OCI-LY7 (cell line): ENCODE measurements at places on chromosomes 6 and 20.

GRCh38 chr20:10060226-10060625, 25.4 kb downstream of the ANKEF1 start:
- DNase-seq, result peak; percentile 71

DNA sequence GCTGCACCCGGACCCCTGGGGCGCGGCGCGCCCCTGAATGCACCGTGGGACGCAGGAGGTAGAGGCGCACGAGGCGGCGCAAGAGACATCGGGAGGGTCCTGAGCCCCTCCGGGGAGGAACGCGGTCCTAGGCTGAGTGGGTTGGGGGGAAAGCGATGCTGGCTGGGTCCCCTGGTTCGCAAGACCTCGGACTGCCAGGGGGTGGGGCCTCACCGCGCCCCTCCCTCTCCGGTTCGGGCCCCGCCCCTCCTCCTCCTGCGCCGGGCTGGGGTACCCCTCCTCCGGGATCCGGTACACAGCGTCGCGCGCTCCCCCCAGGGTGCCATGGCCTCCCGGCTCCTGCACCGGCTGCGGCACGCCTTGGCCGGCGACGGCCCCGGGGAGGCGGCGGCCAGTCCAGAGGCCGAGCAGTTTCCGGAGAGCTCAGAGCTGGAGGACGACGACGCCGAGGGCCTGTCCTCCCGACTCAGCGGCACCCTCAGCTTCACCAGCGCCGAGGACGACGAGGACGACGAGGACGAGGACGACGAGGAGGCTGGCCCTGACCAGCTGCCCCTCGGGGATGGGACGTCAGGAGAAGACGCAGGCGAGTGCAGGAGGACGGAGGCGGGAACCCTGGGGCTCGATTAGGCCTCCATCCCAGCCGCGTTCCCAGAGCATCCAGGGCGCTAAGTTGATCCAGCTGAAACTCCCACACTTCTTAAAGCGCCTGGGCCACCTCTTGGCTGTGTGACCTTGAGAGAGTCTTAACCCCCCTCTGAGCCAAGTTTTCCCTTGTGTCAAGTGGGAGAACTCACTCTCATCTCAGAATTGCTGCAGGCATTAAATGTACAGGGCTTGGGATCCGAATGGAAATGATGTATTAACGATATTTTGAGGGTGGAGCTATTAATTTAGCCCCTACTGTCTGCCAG, 541 bp downstream of the SNX21 start:
- DNase-seq, result no peak

- peak; percentile 85 for DNase-seq
Measured at GRCh38 chr20:33993576-33994221, at the start of gene RALY. Gene RALY, plus strand, starts transcription at chr20:33993911. Its CDS starts 78,164 bp downstream, at chr20:34072075.

DNA sequence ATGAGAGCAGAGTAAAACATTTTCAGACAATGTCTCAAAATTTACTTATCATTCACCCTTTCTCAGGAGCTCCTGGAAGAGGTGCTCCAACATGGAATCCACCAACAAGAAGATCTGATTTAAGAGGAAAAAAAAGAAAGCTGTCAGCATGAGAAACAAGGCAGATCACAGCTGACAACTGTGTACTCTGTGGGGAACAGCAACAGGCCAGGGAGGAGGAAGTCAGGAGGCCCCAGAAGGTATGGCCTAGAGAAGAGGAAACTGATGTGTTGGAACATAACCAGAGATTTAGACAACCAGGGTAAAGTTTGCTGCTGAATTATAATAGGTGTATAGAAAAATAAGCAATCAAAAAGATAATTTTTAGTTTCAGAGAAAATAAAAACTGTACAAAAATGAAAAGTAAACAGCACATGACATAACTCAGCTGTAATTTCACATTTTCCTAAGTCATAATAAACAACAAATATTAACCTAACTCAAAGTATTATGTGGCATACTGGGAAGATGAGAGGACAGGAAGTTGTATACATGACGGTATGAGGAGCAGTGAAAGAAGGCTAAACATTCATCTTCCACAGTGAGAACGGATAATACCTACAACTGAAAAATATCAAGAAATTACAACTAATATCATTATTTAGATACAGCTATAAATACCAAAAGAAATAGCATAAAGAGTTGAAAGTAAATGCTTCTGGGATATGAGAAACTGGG, 113.6 kb upstream of the EMILIN3 start:
- peak; percentile 15 for DNase-seq

DNA sequence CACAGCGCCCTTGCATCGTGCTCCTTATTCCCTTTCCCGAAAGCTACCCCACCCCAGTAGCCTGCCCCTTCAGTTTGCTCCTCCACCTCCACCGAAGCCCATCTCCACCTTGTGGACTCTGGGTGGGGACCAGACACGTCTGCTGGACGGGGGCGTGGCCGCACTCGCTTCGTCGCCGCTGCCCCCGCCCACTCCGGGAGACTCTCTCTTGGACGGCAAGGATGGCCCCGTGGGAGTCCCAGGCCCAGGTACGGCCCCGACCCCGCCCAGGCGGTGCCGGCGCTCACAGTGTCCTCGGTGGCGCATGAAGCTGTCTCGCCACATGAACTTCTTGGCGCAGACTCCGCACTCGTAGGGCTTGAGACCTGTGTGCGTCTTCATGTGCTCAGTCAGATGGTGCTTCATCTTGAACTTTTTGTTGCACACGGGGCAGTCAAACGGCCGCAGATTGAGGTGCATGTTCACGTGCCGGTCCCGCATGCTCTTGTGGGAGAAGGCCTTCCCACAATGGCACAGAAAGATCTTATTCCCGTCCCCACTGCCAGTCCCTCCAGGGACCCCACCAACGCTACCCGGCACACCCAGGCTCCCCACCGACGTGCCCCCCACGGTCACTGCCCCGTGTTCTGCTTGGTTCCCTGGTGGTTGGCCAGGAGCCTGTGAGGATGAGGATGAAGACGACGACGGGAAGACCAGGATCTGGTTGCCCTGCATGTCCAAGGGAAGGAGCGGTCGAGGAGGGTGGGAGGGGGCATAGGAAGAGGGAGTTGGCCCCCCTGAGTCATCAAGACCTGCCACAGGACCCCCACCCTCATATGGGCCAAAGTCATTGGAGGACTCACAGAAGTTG, 1.3 kb upstream of the TAPBP start:
- no peak for DNase-seq

- DNase-seq, result no peak
Measured at GRCh38 chr6:138443979-138444378, 40.0 kb downstream of the HEBP2 start.

DNA sequence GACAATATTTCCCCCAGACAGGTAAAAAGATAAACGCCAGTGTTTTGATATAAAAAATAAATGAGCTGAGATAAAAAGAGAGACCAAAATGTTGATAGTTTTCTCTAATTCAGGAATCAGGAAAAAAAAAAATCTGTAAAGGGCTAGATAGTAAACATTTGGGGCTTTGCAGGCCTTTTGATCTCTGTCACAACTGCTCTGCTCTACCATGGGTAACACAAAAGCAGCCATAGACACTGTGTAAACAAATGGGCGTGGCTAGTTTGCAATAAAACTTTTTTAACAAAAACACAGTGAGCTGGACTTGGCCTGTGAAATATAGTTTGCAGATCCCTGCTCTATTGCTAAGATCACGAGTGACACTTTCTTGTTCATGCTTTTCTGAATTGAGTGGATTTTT, 219.1 kb upstream of the STXBP5 start:
- DNase-seq, result no peak

DNA sequence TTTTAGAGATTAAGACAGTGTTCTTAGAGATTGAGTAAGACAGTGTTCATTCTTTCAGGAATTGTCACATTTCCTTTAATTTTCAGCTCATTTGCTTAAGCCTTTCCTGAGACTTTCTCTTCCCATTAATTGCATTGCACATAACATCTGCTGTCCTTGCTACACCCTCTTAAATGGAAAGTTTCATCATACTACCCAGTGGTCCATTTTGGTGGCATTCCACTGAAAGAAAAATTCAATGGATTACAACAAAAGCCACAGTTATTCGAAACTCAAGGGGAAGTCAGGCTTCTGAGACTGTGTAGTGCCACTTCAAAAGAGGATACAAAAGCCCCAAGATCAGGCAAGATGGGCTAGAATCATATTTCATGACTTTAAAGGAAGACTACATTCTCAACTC, 64.0 kb downstream of the RSPO3 start:
- DNase-seq, result no peak

GRCh38 chr6:21257125-21257524, 336.4 kb upstream of the SOX4 start:
- DNase-seq, result peak; percentile 20

DNA sequence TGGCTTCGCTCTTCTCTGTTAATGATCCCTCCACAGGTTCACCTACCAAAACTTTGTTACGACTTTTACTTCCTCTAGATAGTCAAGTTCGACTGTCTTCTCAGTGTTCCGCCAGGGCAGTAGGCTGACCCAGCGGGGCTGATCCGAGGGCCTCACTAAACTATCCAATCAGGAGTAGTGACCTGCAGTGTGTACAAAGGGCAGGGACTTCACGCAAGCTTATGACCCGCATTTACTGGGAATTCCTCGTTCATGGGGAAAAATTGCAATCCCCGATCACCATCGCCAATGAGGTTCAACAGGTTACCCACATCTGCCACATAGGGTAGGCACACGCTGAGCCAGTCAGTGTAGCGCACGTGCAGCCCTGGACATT, 771.4 kb upstream of the DEFB115 start:
- no peak for DNase-seq

- no peak for DNase-seq
Measured at GRCh38 chr20:46507760-46508407, 5.5 kb downstream of the ZNF334 start.

GRCh38 chr20:35849706-35850105, 77.9 kb downstream of the PHF20 start:
- no peak for DNase-seq

- no peak for DNase-seq
Measured at GRCh38 chr6:47922391-47922790, 140.6 kb downstream of the OPN5 start.

DNA sequence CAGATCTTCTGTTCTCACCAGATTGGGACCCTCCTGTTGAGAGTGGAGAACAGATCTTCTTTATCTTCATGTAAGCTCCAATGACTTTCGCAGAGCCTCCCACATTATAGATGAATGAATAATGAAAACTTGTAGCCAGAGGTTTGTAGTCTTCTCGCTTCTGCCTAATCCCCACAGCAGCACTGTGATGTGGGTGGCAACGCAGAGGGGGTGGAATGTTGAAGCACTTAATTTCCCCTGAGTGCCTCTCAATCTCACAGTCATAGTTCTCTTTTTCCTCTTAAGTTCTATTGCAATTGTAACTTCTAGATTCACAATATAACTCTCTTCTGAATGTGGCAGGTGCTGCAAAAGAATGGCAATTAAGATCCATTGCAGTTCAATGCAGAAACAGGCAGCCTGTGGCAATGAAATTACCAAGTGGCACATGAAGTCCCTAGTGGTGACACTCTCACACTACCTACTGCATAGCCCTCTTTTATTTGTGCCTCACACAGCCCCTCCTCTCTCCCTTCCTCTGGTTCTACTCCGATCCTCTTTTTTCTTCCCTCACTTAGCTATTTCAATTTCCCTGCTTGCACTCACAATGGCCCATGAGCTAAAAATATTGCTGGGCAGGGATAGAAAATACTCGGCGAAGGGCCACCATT, 281.9 kb downstream of the UBE3D start:
- no peak for DNase-seq

GRCh38 chr6:110573136-110573535, 96.7 kb upstream of the SLC22A16 start:
- DNase-seq, result no peak
